ENCODE measurements at places on chromosomes 1 and 21. TPM values are rescaled to one million over a fixed set of nuclear protein-coding genes. Genes with fewer than 3 reads are reported as not detected.

DNA sequence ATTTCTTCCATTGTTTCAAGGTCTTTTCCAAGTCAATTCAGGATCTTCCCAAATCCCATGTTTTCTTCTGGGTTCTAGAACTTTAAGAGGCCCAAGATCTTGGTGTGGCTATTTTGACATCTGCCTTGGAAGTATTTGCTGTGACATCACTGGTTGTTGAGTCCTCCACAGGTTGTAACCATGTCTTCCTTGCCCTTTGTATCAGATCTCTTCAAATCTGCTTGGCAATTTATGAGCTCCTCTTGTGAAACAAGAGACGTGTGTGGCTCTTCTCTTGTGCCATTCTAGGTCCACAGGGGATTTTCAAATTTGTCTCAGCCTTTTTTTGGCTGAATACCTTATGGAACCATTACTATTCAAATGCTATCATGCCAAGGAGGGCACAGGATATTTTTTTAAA, 60.3 kb upstream of the KCNK2 start:
- no peak for DNase-seq

BGLAP gene
- total RNA-seq: 0.32 TPM

GRCh38 chr1:39842836-39843235, 40.5 kb downstream of the TRIT1 start:
- DNase-seq: no peak

GRCh38 chr1:81299892-81300291, 500.8 kb upstream of the ADGRL2 start:
- DNase-seq: no peak

ZBTB18 gene
- 31.0 TPM for total RNA-seq

TNFRSF14 gene
- 15.7 TPM for total RNA-seq

GRCh38 chr1:185152187-185152767, 4.5 kb downstream of the TRMT1L start:
- DNase-seq: no peak

- no peak for DNase-seq
These were observed 439.6 kb upstream of the ADAMTS5 start for GRCh38 chr21:27406300-27407009.

DNA sequence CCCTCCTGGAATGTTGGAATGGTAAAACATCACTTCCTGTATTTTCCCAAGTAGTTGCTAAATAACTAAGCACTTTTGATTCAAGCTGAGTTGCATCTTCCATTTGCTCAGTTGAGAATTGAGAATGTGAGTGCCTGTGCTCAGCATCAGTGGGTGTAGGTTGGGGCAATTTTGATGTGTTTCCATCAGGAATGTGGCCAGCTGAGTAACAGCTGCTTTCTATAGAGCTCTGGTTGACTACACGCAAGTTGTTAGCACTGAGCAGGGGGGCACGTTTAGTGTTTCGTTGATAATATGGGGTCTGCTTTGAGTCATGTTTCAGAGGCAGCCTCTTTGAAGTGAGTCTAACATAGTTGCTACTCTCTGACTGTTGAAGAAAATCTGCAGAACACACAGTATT, 41.5 kb downstream of the LRRC53 start:
- no peak for DNase-seq

LELP1 gene
- total RNA-seq: not detected

DNA sequence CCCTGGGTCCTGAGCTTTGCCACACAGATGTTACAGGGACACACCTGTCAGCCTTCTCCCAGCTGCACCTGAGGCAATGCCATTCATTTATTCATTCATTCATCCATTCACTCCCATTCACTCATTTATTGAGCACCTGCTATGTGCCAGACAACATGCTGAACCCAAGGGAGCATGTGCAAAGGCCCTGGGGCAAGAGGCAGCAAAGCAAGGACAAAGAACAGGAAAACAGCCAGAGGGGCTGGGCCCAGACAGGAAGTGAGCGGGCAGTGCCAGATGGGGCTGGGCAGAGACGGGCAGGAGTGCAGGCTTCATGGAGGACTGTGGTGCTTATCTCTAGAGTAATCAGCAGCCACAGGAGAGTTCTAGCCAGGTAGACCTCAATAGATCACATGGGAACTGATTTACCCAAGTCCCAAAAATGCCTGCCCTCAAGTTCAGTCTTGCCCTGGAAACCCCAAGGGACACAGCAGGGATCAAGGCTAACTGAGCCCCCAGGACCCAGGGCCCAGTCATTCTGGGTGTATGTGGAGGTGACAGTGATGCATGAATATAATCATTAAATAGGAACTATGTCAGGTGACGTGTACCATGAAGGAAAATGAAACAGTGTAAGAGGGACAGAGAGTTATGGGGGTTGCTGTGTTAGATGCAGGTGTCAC, 530.3 kb downstream of the MATN1 start:
- no peak for DNase-seq

GRCh38 chr1:3049905-3050304, 19.1 kb upstream of the PRDM16 start:
- DNase-seq: no peak

Data from Right ventricle myocardium inferior (tissue), 1 donor.